WERI-Rb-1 (cell line): ENCODE measurements at places on chromosomes 12 and 14.

DNA sequence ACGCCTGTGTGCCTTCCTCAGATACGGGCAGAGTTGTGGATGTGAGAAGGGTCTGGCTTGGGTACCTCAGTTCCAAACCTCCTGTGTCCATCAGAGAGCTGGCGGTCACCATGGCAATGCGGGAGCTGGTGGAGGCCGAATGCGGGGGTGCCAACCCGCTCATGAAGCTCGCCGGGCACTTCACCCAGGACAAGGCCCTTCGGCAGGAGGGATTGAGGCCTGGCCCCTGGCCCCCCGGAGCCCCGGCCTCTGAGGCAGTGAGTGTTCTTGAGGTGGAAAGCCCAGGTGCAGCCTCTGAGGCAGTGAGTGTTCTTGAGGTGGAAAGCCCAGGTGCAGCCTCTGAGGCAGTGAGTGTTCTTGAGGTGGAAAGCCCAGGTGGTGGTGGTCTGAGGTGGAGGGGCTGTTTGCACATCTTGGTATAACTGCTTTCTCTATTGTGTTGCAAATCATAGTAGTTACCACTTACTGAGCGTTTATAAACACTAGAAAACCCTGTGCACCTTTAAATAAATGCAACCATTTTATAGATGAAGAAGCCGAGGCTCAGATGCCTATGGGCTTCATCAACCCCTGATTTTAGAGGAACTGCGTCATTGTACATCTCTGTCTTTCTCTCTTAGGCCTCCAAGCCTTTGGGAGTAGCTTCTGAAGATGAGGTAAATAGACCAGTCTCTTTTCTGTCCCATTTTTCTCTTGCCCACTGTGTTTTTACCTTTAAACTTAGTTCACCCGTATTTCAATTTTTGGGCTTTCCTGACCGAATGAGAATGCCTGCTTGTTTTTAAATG is 976 bp downstream of the PEX5 start:
- DNase-seq: peak; percentile 14

DNA sequence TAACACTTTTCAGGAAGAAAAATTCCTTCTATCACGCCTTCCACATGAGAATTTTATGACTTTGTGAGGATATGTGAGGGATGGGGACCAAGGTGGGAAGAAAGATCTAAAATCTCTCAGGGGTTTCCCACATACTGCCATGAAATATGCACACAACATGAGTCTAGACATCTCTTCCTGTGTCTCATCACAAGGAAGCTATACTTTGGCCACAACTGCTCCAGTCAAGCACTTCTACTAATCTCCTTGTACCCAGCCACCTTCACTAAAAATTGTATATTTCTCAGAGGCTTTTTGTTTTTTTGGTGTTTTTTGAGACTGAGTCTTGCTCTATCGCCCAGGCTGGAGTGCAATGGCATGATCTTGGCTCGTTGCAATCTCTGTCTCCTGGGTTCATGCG is 3.2 kb downstream of the OSBPL8 start:
- no peak for DNase-seq

- DNase-seq: no peak
Measured at GRCh38 chr12:46946137-46946536, 120.3 kb upstream of the SLC38A4 start.

DNA sequence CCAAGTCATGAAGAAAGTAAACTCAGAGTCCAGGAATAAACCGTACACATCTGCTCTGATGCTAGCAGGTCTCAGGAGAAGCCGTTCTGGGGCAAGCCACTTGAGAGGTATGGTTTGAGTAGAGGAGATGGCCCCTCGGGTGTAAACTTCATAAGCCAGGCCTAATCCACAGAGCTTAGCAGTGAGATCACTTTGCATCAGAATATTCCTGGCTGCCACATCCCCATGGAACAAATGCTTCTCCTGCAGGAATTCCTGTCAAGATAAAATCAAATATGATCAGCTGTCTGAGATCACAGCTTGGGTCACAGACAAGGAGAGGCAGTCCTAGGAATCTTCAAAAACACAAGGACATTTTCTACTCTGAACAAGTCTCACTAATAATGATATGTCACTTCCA is 11.2 kb upstream of the MAGOHB start:
- DNase-seq: peak; percentile 47

GRCh38 chr12:75724928-75725312 is 213.5 kb upstream of the KRR1 start:
- DNase-seq: peak; percentile 35

DNA sequence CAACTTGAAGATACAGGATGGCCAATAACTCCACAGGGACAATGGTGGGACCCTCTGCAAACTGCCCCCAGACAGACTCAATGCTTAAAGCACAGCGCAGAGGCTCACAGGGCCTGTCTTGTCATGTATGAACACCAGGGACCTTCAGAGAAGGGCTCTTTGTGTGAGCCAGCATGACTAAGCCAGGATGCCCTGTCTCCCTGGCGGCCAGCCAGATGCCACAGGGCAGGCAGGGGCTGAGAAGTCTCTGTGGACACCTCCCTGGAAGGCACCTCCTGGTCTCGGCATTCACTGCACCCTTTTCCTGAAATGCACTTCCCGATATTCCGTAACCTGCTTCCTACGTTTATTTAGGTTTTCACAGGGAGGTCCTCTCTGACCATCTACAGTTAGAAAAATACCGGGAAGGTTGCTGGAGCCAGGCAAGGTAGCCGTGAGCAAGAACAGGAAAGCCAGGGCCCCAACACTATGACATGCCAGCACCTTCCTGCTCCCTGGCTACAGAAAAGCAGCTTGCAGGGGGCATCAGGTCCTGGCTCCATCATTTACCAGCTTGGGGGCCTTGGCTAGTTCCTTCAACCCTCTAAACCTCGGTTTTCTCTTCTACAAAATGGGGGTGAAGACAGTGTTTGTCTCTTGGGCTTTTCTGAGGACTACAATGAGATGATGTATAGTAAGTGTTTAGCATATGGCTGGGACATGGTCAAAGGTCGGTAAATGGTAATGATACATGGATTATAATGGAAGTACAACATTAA is 65.0 kb downstream of the PITPNM2 start:
- DNase-seq: no peak

DNA sequence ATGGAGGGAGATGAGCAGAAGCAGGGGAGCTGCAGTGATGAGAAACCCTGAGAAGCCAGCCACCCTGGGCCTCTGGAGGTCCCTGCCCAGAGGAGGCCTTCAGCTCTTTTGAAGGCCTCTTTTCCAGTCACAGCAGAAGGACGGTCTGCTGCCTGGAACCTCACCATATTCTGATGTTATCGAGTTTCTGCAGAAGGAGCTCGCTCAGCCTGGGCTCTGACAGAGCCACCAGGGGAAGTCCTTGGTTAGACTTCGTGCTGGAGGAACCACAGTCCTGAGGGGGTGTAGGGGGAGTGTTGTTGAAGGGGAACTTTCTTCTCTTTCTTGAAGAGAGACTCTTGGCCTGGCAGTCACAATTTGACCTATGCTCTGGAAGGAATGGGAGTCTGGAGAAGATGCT is 25.1 kb upstream of the BATF start:
- DNase-seq: no peak

- DNase-seq: no peak
Measured at GRCh38 chr12:89731089-89731488, 22.5 kb upstream of the ATP2B1 start.

GRCh38 chr14:102544046-102544746 is 34.6 kb upstream of the ANKRD9 start:
- DNase-seq: peak; percentile 29

- no peak for DNase-seq
Measured at GRCh38 chr14:73368616-73369015, 89.7 kb downstream of the NUMB start.

- no peak for DNase-seq
Measured at GRCh38 chr14:84751745-84752144, 778.2 kb upstream of the FLRT2 start.

DNA sequence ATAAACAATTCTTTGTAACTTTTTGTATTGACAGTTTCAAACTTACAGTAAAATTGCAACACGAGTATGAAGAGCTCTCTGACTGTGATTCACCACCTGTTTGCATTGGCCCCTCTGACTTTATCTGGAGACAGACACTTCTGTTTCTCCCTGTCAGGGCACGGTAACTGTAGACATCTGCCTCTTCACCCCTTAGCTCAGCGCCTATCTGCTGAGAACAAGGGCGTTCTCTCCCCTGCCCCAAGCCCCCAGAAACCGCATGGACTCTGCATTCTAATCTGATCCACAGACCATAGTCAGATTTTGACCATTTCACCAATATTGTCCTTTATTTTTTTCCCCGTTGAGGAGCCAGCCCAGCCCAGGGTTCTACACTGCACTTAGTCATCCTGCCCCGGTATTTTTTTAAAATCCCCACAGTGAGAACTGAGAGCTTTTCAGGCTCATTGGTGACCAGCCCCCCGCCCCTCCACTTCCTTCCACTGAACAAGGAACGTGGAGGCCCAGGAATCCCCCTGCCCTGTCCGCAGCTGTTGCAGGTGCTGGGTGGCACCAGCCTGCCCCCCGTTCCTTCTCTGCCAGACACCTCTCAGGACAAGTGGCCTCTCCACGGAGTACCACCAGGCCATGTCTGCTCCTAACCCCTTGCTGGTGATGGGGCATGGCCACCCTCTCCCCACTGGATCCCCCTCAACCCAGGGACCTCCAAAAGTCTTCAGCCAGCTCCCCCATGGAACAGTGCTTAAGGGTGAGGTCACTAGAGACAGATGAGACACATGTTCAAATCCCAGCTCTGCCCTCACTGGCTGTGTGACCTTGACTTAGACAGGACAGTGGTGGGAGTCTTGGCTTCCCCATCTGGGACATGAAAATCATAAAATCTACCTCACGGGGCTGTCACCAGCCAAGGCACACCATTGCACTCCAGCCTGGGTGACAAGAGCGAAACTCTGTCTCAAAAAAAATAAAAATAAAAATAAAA is 11.2 kb downstream of the RHOF start:
- no peak for DNase-seq

- peak; percentile 62 for DNase-seq
Measured at GRCh38 chr12:65278576-65279368, at the start of gene MSRB3. TSS of gene MSRB3 (plus strand) at chr12:65278683. CDS start at chr12:65308580, 29,897 bp downstream.

DNA sequence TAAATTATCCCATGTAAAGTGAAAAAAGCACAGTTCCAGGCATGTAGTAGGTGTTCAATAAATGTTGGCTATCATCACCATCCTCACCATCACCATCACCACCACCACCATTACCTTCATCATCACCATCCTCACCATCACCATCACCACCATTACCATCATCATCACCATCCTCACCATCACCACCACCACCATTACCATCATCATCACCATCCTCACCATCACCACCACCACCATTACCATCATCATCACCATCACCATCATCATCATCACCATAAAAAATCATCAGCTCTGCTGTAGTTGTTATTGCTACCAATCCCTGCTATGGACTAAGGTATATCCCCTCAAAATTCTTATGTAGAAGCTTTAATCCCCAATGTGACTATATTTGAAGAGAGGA is 15.1 kb downstream of the ISCU start:
- no peak for DNase-seq

DNA sequence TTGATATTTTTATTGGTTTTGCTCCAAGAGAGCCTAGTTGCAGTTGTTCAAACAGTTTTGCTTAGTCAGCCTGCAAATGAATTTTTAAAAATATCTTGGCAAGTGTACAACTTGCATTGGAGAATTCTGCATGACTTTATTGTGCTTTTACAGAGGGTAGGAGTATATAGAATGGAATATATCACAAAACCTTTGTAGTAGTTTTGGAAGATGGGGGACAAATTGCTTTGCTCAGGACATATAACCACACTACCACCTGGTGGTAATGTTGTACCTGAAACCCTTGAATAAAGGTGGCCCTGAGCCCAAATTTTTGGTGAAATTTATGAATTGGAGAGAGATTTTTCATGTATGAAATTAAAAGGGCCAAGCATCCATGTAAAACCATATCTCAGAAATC is 645.2 kb downstream of the MED13L start:
- DNase-seq: no peak

DNA sequence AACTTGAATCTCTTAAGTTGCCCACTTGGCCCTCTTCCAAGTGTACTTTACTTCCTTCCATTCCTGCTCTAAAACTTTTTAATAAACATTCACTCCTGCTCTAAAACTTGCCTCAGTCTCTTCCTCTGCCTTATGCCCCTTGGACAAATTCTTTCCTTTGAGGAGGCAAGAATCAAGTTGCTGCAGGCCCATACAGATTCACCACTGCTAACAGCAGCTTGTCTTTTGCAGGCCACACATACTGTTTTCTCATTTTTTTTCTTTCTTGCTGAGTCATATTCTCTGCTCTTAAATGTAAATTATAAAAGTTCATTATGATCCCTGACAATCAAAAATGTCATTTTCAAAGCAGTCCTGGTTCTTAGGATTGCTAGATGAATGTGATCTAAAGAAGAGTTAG is 1820.8 kb upstream of the FLRT2 start:
- no peak for DNase-seq

DNA sequence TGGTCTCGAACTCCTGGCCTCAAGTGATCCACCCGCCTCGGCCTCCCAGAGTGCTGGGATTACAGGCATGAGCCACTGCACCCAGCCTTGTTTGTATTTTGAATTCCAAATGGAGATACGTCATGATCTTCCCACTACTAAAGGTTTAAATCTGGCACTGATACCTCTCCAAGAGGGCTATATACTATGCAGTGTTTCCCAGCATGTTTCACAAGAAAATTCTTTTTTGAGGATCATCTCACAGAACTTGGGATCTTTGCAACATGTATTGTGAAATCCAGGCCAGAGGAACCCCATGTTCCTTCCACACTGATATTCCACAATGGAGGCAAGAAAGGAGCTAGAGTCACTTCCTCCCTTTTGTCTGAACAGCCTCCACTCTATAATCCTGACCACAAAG is 112.7 kb downstream of the NT5DC3 start:
- no peak for DNase-seq

GRCh38 chr12:49024543-49024942 is 6.0 kb upstream of the PRKAG1 start:
- no peak for DNase-seq

- no peak for DNase-seq
Measured at GRCh38 chr12:114123108-114123507, 157.0 kb upstream of the RBM19 start.

DNA sequence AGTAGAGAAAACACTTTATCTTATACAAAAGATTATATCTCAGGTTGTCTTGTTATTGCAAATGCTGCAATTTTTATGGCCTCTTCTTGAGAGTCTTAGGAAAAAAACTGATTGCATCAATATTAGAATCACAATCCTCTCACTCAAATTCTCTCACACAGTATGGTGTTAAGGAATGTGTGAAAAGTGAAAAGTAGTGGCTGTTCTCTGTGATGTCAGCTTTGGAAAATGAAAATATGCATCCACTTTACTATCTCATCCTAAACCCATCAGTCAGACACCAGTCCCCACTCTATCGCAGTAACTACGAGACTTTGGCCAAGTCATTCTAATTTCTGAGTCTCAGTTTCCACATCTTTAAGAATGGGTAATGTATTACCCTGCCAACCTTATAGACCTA is 32.6 kb upstream of the NTF3 start:
- no peak for DNase-seq

- no peak for DNase-seq
Measured at GRCh38 chr12:2314492-2314891, 261.7 kb downstream of the CACNA1C start.

- DNase-seq: no peak
Measured at GRCh38 chr12:2543801-2544200, 251.0 kb upstream of the FKBP4 start.

GRCh38 chr12:106897082-106897481 is 58.6 kb upstream of the TMEM263 start:
- no peak for DNase-seq
